ENCODE measurements at places on chromosomes 16 and 17. TPM values are rescaled to one million over a fixed set of nuclear protein-coding genes. Genes with fewer than 3 reads are reported as not detected.

DNA sequence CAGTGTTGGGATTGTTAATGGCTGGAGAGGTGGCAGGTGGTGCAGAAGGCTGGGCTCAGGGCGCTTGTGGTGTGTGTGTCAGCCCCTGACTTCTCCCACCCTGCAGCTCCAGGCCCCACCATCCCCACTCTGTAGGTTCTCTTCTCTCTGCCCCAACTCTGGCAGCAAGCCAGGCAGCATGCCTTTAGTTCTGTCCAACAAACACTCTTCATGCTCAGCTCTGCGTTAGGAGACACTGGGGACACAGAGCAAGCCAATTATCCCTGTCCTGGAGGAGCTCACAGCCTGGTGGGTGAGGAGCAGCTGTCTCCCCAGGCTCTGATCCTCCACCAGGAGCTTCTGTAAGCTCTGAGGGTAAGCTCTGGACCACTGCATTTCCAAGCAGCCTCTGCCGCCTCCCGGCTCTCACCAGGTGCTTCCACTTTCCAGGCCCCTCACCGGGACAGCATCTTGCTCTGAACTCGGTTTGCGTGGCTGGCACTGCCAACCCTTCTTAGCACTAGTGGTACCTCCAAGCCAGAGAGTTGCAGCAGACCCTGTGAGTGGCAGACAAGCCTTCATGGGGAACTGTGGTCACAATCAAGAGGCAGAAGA, 34.3 kb upstream of the WSCD1 start:
- DNase-seq = no peak

- no peak for DNase-seq
Observed at GRCh38 chr16:6957681-6958080, 375.0 kb upstream of the RBFOX1 start.

- DNase-seq = no peak
Observed at GRCh38 chr16:24049113-24049512, 207.0 kb upstream of the CACNG3 start.

- no peak for DNase-seq
Observed at GRCh38 chr17:75799402-75799801, 14.8 kb downstream of the UNK start.

- DNase-seq = no peak
Observed at GRCh38 chr17:11780621-11781020, 182.4 kb downstream of the DNAH9 start.

- no peak for DNase-seq
Observed at GRCh38 chr16:86239381-86239780, 270.9 kb upstream of the FOXF1 start.

DNA sequence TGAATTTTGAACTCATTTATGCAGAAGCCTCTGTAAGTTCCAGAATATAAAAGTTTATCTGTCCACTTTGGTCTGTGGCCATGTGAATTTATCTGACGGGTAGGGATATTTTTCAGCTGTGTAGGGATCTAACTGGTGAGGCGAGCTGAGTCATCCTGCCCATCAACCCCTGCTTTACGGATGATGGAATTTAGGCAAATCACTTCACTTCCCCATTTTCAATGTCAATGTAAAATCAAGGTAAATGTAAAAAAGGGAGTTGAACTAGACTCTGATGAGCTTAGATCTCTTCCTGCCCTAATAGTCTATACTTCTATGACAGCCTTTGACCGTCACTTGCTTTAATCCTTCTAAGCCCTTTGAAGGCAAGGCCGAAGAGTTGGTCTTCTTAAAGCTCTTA, 2.6 kb downstream of the SLC16A6 start:
- DNase-seq = no peak

- DNase-seq = no peak
Observed at GRCh38 chr17:81336930-81337325, 41.8 kb upstream of the SLC38A10 start.

DNA sequence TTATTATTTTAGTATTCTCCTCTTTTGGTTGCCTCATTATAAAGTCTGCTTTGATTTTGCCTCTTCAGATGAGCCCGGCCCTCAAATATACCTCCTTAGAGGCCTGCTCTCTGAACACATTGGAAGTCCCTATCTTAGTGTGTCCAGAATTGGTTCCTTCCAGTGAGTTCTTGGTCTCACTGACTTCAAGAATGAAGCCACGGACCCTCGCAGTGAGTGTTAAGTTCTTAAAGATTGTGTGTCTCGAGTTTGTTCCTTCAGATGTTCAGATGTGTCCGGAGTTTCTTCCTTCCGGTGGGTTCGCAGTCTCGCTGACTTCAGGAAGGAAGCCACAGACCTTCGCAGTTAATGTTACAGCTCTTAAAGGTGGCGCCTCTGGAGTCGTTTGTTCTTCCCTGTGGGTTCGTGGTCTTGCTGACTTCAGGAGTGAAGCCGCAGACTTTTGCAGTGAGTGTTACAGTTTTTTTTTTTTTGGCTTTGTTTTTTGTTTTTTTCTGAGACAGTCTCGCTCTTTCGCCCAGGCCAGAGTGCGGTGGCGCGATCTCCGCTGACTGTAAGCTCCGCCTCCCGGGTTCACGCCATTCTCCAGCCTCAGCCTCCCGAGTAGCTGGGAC, 45.8 kb upstream of the NOS2 start:
- DNase-seq = no peak

GRCh38 chr16:49278944-49279725, 2.5 kb downstream of the CBLN1 start:
- DNase-seq = no peak

DNA sequence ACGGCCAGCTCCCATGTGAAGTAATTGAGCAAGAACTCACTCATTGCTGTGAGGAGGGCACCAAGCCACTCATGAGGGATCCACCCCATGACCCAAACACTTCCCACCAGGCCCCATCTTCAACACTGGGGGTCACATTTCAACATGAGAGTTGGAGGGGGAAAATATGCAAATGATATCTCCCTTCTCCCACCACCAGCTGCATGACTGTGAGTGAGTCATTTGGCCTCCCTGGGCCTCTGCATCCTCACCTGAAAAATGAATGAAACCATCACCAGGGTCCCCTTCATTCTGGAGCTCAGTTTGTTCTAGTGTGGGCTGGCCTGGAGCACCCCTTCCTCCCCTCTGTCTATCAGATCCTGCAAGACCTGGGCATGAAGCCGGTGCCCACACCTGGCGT, 6.8 kb upstream of the MED9 start:
- no peak for DNase-seq

- DNase-seq = no peak
Observed at GRCh38 chr16:71287911-71288310, 1.3 kb downstream of the CMTR2 start.

DNA sequence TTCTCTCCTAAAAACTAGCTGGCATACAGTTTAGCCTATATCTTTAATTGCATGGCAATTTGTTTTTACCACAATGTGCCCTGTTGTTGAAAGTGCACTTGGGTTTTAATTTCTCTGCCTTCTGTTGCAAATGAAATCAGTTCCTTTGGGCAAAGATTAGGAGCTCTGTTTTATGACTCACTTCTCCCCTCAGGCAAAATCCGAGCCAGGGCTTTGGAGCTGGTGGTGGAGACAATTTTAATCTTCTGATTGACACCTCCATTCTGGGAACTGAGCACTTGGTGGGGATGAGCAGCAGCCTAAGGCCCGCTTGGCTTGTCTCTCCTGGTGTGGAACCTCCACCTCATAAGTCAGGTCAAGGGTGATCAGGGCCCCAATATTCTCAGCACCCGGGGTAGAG, 13.3 kb upstream of the MYH8 start:
- DNase-seq = peak; percentile 6

GRCh38 chr16:9123871-9124270, 32.4 kb downstream of the HAPSTR1 start:
- DNase-seq = no peak

DNA sequence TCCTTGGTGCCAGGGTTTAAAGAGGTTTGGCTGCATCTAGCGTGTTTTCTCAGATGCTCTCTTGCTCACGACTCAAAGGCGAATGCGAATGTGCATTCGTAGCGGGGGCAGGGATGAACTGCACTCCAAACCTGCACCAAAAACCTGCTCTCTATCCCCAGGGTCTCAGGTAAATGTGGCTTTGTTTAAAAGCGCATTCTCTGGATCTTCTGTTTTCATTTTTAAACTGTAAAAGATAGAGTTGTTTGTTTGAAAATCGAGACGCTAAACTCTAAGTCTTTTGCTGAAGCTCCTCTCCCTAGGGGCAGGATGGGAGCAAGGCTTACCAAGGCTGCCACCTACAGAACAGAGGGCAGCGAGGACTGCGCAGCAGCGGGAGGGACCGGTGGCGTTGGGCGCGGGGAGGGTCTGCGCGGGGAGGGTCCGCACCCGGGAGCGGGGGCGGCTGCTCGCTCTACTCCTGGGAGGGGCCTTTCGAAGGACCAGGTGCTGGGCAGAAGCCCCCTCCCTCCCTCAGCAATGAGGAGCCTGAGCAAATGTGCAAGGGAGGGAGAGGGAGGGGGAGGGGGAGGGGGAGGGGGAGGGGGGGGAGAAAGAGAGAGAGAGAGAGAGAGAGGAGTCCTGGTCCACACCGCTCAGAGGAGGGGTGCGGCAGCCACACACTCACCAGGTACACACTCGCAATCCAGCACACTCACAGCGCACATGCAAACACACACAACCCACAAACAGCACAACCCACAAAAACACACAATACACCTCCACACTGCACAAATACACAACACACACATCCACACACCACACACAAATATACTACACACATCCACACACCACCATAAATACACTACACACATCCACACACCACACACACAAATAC, 142.8 kb downstream of the GRIN2A start:
- peak; percentile 11 for DNase-seq

GRCh38 chr17:58121925-58122324, 26.3 kb upstream of the OR4D1 start:
- DNase-seq = peak; percentile 22

DNA sequence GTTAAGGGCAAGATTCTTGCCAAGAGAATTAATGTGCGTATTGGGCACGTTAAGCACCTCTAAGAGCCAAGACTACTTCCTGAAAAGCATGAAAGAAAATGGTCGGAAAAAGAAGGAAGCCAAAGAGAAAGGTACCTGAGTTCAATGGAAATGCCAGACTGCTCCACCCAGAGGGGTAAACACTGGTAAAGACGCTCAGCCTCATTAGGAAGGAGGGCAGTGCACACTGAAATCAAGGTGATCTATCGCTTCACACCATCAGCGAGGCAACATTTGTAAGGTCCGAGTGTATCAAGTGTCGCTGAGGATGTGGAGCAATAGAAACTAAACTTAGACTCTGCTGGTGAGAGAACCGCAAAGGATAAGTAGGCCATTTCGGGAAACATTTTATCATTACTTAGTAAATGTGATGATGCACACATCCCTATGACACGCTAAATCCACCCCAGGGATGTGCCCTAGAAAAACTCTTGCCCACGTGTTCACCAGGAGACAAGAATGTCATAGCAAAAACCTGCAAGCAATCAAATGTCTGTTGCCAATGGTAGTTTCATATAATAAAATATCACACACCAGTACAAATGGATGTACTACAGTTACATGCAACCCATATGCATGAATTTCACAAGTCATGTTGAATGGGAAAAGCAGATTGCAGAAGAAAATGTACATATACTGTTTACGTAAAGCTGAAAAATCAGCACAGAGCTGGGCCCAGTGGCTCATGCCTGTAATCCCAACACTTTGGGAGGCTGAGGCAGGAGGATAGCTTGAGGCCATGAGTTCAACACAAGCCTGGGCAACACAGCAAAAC, 23.6 kb downstream of the CNTROB start:
- no peak for DNase-seq

DNA sequence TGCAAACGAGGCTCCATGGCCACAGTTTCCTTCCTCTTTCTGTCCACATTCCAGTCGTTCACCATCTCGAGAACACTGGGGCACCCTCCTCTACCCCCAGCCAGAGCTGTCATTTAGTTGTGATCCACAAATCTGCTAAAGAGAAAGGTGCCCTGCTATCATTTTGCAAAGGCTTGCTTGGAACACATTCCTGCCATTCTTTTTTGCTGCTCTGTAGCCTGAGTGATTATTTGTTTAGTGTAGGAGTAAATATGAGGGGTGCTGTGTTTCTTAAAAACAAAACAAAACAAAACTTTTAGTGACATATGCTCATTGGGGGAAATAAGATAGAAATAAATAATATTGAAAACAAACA, 166.7 kb downstream of the PRKCA start:
- DNase-seq = no peak

- DNase-seq = no peak
Observed at GRCh38 chr17:51672065-51672464, 411.7 kb downstream of the UTP18 start.

GRCh38 chr17:74530831-74531150, 484 bp downstream of the CD300LB start:
- DNase-seq = no peak

GRCh38 chr16:4055748-4056147, 60.5 kb downstream of the ADCY9 start:
- DNase-seq = no peak

GRCh38 chr17:6070430-6070912, 292 bp downstream of the WSCD1 start:
- DNase-seq = no peak

DNA sequence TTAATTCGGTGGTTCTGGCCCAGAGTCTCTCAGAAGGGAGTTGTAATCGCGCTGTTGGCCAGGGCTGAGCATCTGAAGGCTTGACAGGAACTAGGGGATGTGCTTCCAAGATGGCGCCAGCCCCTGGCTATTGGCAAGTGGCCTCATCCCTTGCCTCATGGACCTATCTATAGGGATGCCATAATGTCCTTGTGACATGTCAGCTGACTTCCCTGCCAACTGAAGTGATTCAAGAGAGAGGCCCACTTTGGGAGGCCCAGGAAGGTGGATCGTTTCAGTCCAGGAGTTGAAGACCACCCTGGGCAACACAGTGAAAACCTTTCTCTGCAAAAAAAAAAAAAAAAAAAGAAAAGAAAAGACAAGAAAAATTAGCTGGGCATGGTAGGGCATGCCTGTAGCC, 15.0 kb upstream of the C16orf87 start:
- no peak for DNase-seq

GRCh38 chr16:84191466-84191865, 509 bp downstream of the ADAD2 start:
- no peak for DNase-seq

ATP2A1 gene
- 0.18 TPM for total RNA-seq

ACSM3 gene
- total RNA-seq = 0.65 TPM

KRT13 gene
- not detected for total RNA-seq

HCRT gene
- not detected for total RNA-seq

ZNF385C gene
- not detected for total RNA-seq

KRTAP4-6 gene
- total RNA-seq = not detected

CD7 gene
- total RNA-seq = not detected

ABCC12 gene
- not detected for total RNA-seq

KRT38 gene
- not detected for total RNA-seq

KCNH6 gene
- not detected for total RNA-seq

AANAT gene
- total RNA-seq = not detected

ARHGDIG gene
- total RNA-seq = 1.6 TPM

PHLPP2 gene
- total RNA-seq = 7.8 TPM

ZACN gene
- not detected for total RNA-seq

Data from fibroblast of the aortic adventitia (primary cell).